Activated naive CD8-positive, alpha-beta T cell treated with anti-CD3 and anti-CD28 coated beads, Interleukin-2, amount 50 U/mL, for 16 hours (primary cell): ENCODE measurements at places on chromosomes 2 and 18.

DNA sequence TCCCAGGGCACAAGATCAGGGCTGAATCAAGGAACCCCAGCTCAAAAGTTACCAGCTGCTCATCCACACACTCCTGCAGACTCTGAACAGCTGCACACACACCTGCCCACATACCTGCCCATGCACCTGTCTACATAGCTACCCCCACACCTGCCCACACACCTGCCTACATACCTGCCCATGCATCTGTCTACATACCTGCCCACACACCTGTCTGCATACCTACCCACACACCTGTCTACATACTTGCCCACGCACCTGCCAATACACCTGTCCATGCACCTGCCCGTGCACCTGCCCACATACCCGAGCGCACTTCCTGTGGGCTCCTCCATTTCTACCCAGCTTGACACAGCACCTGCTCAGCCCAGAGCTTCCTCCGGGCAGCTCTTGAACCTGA, 122.8 kb upstream of the AGAP1 start:
- no peak for DNase-seq

GRCh38 chr2:95086017-95086416, 35.6 kb downstream of the MRPS5 start:
- no peak for DNase-seq

DNA sequence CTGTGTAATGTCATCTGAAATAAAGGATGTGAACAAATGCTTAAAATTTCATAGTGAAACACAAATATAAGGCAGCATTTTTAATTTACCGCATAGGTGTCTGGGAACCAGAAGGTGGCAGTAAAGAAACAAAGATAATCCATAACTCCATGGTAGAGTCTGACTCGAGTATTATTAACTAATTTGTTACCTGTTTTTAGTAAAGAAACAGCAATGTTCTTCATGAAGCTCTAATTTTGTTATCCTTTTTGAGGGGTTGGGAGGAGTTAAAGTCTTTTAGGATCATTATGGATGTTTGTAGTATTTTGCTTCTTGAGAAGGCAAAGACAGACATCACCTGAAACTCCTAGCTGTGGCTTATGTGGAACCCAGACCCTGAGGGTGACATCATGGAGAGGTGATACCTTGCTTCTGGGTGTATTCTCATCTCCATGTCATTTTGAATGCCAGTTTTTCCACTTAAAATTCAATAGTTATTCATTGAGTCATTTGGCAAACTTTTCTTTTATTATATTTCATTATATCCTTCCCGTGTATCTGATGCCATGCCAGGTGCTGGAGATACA, 286.2 kb upstream of the EPAS1 start:
- no peak for DNase-seq

DNA sequence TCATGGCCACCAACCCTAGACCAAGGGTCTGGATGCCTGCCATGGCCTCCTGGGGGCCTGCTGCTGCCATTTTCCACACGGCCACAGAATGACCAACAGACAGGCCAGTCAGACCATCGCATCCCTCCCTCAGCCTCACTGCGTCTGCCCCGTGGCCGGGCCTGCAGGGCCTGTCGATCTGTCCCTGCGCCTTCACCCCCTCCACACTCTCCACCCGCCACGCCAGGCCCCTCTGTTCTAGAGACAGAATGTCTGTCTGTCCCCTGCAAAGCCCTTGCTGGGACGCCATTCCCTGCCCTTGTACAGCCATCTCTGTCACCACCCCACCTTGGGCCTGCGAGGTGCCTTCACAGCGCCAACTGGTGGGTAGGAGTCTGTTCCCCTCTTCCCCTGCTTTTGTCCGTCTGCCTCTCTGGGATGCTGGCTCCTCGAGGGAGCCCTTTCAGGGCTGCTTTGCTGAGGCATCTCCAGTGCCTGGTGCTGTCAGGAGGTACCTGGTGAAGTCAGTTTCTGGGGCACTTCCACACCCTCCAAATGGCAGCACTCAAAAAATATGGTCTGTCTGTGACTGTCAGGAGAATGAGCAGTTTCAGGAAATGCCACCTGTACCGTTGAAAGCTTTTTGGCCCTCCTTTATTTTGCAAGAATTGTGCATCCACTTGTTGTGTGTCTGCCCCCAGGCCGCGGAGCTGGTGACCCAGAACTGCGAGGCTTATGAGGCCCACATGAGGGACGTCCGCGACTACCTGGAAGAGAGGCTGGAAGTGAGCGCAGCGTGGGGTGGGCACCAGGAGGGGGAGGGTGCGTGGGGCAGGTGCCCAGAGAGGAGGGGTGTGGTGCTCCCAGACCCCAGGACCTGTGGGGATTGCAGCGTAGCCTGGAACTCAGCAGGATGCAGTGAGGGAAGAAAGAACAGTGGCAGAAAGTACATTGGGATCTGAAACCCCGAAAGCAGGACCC, 6.7 kb upstream of the ESPNL start:
- DNase-seq: no peak

DNA sequence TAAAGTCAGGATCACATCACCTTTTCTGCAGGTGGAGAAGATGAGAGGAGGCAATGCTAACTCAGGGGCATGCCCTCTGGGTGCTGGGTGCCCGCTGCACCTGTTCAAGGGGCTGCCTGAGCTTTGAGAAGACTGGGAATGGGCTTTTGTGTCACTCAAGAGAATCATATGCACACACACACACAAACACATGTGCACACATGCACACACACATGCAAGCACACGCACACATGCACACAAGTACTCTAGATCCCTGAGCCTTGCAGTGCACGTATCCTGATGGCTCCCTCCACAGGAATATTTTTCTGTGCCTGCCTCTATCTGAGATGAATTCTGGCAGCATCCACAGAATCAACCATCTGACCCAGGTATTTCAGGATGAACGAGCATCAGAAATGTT, 110.0 kb upstream of the TEX51 start:
- DNase-seq: no peak

DNA sequence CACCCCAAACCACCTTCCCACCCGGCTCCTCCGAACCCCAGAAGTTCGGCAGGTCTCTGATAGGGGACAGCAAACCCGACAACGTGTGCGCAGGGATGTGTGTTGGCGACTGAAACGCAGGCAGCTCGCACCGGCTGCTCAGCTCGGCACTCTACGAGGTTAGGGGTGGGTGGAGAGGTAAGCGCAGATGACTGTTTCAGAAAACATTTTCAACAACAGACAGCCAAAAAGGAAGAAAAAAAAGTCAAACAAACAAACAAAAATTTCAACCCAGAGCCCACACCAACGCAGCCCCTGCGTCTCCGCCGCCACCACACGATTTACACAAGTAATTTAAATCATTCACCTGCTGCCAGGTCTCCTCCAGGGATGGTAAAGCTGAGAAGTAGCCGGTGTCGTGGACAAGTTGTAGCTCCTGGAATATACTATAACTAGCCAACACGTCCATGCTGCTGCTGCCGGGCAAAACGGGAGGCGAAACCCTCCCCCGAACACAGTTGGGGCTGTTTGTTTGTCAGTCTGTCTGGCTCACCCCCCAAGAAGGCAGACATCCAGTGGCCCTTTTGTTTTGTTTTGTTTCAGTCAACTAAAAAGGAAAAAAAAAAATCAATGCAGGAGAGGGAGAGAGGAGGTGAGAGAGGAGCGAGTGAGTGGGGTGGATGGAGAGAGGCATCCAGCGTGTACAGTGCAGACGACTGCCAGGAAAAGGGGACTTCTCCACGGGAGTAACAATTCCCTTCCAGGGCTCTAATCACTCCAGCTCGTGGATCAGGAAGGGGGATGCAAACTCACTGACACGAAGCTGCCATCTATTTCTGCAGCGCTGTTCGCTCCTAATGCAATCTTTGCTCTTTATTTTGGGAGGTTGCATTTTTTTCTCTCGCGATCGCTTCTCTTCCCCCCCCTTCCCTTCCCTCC, at the start of gene KLF7:
Gene KLF7, minus strand, starts transcription at position 828 of the 918 bp plus-strand sequence. Its CDS starts 380 bp downstream, at position 448.
- peak; percentile 43 for DNase-seq

GRCh38 chr2:53708988-53709387, 58.6 kb upstream of the CHAC2 start:
- no peak for DNase-seq

DNA sequence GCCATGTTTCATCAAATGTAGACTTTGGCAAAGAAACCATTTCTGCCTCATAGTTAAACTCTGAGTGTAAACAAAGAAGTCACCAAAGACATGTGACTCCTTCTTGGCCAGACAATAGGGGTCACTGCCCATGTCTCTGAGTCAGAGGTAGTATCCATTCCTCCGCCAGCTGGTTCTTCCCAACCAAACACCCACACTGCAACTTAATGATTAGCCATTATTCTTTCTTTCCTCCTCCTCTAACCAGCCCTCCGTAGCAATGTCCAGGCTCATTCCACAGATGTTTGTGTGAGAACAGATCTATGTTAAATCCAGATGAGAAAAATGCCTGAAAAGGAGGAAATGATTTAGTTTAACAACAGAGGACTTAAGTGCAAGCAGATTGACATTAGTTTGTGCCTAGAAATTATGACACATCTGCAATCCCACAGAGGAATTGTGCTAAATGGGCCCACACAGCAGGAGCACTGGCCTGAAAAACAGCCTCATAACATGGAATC, 127.9 kb upstream of the SH3BP4 start:
- no peak for DNase-seq

DNA sequence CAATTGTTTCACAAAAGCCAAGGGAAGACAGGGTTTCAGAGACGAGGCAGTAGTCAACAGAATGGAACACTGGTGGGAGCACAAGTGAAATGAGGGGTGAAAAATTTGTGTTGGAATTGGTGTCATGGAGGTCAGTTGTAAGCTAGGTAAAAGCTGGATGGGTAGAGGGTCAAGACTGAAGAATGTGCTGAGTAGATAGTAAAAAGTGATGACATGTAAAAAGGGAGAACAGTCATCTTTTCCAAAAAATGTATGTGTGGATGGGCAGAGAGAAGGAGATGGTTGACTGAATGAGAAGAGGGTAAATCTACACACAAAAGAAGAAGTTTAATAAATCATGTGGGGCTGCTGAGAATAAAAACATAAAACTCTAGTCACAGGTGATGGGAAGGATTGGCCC, 92.7 kb upstream of the COL3A1 start:
- DNase-seq: no peak

GRCh38 chr2:66982766-66983165, 414.4 kb upstream of the ETAA1 start:
- DNase-seq: no peak

GRCh38 chr2:189516546-189516945, 64.0 kb downstream of the SLC40A1 start:
- DNase-seq: no peak

DNA sequence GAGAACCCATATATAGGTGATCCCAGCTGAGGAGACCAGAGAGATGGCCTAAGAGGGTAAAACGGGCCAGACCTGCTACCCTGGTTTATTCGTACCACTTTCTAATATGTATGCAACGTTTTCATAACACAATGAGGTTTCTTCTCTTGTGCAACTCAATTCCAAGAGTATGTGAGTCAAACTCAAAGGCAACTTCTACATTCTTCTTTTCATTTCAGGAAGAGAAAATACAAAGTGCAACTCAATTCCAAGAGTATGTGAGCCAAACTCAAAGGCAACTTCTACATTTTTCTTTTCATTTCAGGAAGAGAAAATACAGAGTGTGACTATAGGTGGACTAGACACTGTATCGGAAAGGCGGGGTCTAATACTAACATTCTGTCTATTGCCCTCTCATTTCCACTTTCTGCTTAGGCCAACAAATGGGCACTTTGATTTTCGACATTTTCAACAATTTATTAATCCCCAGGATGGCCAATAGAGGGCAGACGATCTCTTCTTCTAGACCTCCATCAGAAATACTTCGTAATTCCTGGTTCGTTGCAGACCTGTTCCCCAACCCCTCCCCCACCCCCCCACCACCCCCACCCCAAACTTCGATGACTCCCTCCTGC, 3.7 kb upstream of the CRIM1 start:
- no peak for DNase-seq

GRCh38 chr2:136075476-136075875, 42.5 kb downstream of the CXCR4 start:
- no peak for DNase-seq

DNA sequence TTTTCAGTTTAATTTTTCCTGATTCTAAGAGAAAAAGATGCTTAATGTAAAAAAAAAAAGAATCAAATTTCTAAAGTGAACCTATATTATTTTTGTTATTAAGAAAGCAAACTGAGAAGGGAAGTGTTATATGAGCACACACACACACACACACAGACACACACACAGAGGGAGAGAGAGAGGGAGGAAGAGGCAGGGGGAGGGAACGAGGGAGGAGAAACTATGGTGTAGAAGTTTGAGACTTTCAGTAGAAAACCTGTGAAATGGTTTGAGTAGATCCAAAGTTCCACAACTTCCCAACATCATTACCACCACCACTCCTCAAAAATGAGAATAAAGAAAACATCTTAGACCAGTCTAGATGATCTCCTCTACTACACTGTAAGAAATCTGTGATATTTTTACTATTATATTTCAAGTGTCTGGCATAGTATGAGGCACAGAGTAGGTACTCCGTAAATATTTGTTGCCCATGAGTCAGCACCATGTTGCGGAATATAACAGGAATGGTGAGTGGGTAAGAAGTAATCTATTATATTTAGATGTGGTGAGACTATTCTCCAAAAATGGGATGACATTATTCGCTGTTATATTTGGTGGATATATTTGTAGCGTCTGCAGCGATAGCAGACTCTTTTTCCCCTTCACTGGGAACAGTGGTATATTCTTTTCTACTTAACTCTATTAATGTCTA, 149.4 kb upstream of the DNMT3A start:
- no peak for DNase-seq

DNA sequence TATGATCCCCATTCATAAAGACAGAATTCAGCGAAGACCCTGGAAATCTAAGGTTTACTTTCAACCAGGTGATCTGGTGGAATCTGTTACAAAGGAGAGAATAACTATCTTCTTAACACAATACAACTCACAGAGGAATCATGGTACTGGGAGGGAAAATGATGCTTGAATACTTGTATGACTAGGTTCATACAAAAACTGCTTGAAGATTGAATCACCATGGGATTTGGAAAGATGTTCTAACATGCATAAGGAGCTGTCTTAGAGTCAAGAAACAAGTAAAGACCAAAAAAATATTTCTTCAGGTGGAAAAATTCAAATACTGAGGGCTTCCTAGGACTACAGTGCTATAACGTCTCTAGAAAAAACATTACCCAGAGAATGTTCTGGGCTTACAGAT, 32.2 kb downstream of the COL5A2 start:
- DNase-seq: no peak

GRCh38 chr2:49801898-49802450, 647.7 kb upstream of the FSHR start:
- DNase-seq: no peak

GRCh38 chr18:13019301-13019700, 28.1 kb downstream of the CEP192 start:
- no peak for DNase-seq
